ENCODE measurements at places on chromosomes 5 and 9.

GRCh38 chr9:130856474-130856873 lies 21.4 kb downstream of the ABL1 start:
- no peak for DNase-seq

DNA sequence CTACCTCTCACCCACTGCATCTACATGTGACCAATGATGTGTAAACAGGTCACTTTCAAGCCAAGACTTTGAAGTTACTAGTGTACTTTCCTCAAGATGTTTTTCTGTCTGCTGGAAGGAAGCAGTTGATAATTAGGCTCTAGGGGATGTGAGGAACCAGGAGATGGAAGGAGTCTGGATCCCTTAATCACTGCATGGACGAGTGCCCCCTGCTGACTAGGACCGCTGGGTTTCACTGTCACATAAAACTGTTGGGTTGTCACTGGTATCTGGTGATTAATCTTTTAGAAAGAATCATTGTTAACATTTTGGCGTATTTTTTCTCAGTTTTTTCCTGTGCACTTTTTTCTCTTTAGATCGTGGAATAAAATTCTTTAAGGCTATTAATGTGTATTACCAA lies 79.5 kb downstream of the SREK1 start:
- no peak for DNase-seq

GRCh38 chr9:115939065-115939765 lies 214.4 kb upstream of the PAPPA start:
- DNase-seq: no peak

GRCh38 chr5:171137768-171138525 lies 171.1 kb upstream of the TLX3 start:
- no peak for DNase-seq

DNA sequence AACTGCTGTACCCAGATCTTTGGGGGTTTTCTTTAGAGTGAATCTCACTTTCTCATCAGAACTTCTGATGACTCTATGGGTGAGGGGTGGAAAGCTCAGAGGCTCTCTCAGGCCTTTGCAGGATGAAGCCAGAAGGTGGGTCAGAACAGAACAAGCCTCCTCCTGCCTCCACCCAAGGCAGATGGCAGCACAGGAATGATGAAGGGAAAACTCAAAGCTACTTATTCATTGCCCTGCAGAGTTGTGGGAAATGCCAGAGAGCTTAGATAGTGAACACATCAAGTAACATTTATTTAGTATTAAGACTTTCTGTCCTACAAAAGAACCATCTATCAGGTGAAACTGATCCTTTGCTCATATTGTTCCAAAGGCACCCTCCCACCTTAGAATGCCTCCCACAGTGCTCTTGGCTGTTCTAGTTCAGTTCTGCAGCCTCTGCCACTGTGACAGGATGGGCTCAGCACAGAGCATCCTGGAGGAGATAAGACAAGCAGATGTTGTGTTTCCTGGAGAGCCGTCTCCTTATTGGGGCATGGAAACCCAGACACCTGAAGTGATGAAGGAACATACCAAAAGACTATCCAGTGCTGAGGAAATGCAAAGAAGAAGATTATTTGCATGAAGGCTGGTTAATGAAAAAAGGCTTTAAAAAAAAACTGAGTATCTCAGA lies 146.6 kb downstream of the ADAMTS12 start:
- no peak for DNase-seq

DNA sequence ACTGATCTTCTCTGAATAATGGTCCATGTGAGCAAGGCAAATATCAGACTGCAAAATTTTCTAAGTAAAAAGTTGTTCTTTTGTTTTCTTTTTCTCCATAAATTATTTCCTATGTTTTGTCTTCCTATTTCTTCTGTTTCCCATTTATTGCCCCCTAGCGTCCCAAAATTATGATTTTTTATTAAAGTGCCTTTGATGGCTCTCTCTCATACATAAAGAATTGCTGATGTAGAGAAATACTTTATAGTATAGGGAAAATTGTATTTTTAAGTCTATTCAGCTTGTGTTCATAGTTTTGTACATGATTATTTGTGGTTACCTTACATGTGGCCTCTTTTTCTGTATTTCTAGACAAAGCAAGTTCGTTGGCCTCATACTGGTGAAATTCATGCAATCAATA lies 1031.2 kb downstream of the EFNA5 start:
- no peak for DNase-seq

GRCh38 chr5:150299571-150300327 lies 3.0 kb downstream of the ARSI start:
- DNase-seq: no peak

- DNase-seq: no peak
Measured at GRCh38 chr5:73808911-73809310, 182.9 kb downstream of the ARHGEF28 start.

DNA sequence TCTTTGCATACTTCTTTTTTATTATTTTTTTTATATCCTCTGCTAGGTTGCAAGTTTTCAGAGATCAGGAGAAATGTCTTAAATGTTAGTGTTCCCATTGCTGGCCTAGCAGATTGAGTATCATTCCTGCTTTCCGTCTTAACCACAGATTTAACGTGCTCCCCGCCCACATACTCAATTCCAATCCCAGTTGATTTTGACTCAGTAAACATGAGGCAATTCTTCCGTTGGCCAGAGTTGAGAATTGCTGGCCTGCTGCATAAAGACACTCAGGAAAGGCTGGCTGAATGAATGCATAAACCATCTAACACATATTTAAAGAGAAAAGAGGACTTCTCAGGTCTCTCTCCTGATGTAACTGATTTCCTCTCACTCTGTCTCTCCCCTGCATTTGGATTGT lies 46.8 kb upstream of the PLPP6 start:
- no peak for DNase-seq

- DNase-seq: no peak
Measured at GRCh38 chr9:3735251-3735650, 209.4 kb upstream of the RFX3 start.

DNA sequence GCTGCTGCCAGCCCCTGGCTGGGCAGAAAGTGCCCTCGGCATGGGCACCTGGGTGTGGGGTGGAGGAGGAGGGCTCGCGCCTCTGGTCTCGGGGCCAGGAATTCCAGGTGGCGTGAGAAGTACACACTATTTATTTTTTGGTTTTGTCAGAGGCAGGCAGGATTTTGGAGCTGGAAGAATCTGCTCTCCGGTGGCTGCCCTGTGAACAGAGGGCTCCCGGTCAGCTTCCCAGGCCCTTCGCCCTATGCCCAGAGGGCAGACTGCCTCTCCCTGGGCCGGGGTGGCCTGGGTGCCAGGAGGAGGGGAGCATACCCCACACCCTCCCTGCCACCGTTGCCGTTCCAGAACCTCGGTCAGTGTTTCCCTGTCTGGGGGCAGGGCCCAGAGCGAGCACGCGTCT lies 8.3 kb downstream of the DOLPP1 start:
- no peak for DNase-seq

- DNase-seq: no peak
Measured at GRCh38 chr9:4131946-4132345, 167.9 kb downstream of the GLIS3 start.

DNA sequence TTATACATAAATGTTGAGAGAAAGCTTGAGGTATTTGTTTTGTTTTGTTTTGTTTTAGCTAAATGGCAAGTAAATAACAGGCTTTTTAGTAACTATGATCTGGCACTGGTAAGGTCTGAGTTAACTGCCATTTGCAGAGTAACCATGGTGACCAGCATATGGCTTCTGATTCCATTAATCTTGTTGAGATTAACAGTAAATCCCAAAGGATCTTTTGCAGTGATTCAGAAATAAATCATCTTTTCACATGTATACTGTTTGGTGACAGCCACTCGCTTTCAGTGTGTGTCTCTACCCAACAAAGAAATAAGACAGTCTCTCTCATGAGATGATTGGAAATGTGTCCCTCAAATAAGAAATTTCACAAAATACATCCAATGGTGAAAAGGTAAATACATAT lies 235.6 kb downstream of the RAB3C start:
- no peak for DNase-seq

DNA sequence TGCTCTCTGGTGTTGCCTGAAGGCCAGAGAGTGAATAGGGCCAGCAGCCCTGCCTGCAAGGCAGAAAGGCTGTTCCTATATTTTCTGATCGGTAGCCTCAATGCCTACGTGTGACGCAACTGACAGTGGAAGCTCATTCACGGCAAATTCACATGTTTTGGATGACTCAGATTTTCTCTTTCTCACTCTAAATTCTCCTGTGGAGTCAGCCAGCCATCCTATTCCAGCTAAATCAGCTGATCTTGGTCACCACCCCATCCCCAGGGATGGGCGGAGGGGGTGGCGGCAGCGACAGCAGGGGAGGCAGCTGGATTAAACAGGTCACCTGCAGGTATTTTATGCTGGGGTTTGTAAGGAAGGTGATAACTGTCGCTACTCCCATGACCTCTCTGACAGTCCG lies 52.3 kb downstream of the ZNF510 start:
- no peak for DNase-seq

- no peak for DNase-seq
Measured at GRCh38 chr9:123345567-123345955, 10.4 kb upstream of the CRB2 start.

DNA sequence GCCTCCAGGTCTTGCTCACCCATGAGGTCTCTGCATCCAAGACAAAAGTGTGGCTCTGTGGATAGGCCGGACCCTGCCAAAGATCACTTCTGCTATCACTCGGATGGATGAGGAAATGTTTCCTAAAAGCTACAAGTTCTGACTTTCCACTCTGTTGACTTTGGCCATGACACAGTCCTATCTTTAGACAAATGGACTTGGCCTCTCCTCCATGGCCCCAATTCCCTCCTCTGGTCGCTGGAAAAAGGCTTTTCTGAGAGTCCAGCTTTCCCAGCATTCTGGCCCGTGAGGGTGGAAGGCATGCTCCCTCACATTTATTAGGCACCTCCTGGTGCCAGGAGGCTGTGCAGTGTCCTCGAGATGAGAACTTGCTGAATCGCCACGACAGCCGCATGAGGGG lies 83.1 kb downstream of the COL27A1 start:
- no peak for DNase-seq

GRCh38 chr9:38195737-38196161 lies 126.7 kb upstream of the SHB start:
- DNase-seq: no peak

DNA sequence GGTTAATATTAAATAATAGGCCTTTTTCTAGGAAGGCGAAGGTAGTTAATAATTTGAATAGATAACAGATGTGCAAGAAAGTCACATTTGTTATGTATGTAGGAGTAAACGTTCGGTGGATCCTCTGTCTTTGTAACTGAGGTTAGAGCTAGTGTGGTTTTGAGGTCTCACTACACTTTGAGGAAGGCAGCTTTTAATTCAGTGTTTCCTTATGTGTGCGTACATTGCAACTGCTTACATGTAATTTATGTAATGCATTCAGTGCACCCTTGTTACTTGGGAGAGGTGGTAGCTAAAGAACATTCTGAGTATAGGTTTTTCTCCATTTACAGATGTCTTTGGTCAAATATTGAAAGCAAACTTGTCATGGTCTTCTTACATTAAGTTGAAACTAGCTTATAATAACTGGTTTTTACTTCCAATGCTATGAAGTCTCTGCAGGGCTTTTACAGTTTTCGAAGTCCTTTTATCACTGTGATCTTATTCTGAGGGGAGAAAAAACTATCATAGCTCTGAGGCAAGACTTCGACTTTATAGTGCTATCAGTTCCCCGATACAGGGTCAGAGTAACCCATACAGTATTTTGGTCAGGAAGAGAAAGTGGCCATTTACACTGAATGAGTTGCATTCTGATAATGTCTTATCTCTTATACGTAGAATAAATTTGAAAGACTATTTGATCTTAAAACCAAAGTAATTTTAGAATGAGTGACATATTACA lies 45.7 kb downstream of the TGFBR1 start:
- no peak for DNase-seq

DNA sequence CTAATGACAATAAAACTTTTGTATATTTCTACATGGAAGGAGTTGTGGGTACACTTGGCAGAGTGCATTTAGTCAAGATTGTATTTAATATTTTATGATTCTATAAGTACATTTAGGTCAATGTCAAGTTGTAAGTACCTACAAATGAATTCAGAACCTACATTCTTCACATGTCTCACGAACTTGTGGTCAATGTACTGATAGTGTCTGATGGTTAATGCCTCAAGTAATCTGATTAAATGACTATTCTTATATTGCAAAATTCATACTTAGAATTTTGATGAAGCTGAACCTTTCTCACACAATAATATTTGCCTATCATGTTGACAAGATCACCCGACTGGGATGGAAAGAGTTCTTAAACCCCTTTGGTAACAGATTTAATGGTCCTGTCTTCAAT lies 444.5 kb downstream of the CTNND2 start:
- no peak for DNase-seq

GRCh38 chr9:96057155-96057554 lies 181.7 kb downstream of the ERCC6L2 start:
- DNase-seq: no peak

DNA sequence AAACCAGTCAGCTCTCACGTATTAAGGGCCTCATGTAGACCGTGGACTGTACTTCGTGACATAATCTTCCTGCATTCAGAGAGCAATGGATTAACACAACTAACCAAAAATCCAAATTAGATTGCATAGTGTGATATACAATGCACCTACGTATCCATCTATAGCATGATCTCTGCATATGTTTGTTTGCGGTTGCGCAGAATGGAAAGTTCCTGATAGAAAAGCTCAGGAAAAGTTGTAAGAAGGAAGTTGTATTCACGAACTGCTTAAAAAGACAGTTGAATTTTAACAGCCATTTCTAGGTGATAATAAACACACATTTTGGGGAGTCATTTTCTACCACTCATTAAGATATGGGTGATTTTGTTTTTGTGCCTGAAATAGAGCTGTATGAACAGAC lies 869.0 kb downstream of the TLE4 start:
- DNase-seq: no peak

- DNase-seq: peak; percentile 25
Measured at GRCh38 chr5:73447530-73448462, 781 bp downstream of the FOXD1 start.

DNA sequence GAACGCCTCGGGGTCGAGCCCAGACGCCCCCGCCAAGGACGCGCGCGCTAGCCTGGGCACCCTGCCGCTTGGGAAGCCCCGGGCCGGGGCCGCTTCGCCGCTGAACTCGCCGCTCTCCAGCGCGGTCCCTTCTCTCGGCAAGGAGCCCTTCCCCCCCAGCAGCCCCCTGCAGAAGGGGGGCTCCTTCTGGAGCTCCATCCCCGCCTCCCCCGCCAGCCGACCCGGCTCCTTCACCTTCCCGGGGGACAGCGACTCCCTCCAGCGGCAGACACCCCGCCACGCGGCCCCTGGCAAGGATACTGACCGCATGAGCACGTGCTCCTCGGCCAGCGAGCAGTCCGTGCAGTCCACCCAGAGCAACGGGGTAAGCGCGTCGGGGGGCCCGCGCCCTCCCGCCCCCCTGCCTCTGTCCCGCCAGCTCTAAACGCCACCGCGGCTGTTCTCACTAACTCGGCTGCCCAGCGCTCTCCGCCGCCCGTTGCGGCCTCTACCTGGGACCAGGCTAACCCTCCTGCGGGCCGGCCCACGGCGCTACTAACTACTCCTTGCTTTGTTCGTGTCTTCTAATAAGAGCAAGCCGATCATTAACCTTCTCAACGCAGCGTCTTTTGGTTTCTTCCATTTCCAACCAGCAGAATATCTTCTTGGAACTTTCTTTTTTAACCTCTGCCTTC lies 93.6 kb upstream of the OTULINL start:
- no peak for DNase-seq

Measured in transverse colon (tissue), 4 donors.